Activated gamma-delta T cell treated with Interleukin-2 at 50 U/mL for 16 hours (primary cell): ENCODE measurements at places on chromosomes 2 and 18.

DNA sequence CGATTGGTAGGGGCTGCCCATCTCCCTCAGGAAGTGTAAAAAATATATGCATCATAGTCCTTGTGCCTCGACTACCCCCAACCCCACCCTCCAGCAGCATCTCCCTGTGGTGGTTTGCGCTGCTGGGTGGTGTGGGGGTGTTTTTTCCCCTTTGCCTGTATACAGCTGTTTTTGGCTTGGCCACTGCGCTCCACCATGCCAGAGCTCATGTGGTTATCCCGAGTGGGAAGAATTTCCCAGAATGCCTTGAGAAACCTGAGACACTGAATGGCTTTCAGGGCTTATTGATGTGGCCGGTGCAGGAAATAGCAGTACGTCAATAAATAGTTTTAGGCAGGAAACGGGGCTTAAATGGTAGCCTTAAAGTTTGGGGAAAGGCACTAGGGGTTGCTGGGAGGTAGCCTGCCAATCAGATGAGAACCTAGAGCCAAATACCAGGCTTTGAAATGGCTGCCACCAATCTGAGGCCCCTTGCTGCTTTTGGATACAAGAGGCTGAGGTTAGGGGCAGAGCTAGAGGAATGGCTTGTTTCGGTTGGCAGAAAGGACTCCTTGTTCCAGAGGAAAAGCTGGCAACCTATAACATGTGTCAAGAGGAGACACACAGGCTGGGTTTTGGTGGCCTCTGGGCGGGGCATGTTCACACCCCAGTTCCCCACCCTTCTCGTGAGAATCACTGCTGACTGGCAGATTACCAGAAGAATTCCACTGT, 144.1 kb downstream of the SMAD7 start:
- DNase-seq, result no peak

GRCh38 chr2:23135481-23136100, 249.4 kb upstream of the KLHL29 start:
- DNase-seq, result no peak

DNA sequence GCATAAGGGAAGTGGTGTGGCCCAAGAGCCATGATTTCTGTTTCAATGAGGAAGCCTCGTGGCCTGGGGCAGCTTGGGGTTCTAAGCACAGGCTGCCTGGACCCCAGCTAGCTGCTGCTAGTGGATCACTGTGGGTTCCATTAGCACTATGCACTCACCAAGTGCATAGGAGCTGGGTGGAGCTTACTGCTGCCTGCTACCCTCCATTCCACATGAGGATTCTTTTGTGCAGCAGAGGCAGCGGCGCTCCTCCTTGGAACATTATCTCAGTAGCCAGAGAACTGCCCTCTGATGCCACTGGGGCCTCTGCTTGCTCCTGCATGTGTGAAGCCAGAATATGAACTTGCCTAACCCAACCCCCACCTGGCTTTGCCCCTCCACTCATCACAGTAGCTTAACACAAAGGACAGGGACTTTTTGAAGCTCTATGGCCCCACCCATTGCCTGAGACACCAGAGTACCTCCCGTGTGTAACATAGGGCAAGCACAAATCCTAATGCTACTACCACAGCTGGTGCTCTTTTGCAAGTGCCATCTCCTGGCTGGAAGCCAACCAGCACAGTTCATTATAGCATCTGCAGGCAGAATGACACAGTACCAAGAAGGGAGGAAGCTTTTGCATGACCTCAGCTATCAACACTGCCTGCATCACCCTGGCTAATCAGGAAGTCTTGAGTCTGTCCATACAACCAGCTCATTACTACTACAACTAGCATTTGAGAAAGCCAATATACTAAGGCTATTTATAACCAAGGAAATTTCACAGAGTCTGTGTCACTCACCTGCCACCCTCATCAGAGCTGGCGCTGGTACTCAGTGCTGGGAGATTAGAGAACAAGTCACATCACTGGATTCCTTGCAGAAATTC, 297.0 kb upstream of the GULP1 start:
- no peak for DNase-seq

DNA sequence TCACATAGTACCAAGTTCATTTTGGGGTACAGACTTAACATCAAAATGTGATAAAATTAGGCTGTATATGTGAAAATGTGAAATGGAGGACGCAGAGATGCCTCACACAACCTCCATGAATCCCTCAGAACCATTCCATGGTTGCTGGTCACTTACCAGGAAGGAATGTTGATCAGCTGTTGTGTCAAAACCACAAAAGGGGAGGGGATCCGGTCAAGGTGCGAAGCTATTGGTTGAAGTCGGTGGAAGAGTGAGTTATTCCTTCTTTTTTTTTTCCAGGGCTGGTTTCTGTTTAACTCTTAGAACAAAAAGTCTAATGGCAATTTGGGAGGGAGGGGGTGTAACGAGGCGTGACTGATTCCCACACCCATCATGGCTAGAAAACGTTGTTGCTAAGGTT, 32.3 kb upstream of the REG3A start:
- no peak for DNase-seq

DNA sequence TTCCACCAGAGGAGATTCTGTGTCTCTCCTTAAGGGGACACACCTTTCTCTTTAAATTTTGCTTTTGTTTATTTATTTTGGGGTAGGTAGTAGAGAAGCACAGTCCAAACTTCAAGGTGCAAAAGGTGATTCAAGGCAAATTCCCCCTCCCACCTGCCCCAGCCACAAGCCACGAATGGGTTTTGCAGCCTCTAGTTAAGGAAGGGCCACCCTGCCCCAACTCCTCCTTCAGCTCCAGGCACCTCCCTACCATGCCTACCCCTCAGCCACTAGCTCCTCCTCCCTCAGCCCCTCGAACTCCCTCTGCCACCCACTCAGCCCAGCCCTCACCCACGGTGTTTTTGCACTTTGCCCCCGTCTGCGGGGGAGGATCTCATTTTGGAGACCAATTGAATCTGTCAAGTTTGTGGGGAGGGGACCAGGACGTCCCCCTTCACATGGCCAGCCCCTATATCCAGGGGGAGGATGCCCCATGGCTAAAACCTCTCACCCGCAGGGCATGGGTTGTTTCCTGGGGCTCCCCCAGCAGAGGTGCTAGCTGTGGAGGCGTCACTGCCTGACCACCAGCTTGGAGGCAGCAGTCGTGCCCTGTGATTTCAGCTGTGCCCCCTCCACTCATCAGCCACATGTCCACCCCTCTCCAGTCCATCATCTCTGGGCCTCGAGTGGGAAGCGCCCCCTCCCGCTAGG, 4.5 kb downstream of the HAAO start:
- DNase-seq, result no peak

DNA sequence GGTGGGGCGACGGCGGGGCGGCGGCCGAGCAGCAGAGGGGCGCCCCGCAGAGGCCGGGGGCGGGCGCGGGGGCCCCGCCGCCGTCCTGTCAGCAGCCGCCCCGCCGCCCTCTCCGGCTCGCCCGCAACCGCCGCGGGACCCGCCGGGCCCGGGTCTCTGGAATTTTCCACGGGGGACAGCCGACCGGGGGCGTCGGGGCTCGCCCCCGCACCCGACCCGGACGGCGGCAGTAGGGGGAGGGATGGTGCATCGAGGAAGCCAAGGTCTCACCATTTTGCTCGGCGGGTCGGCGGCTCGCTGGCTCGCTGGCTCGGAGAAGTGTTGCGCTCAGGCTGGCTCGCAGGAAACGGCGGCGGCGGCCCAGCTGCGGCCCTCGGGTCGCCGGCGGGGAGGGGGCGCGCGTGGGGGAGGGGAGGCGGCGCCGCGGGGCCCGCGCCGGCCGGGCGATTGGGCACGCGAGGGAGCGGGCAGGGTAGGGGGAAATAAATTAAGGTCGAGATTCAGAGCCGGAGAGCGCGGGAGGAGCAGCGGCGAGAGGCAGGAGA, 405 bp downstream of the PPP3R1 start:
- peak; percentile 41 for DNase-seq

GRCh38 chr2:239902749-239903201, 122.4 kb downstream of the NDUFA10 start:
- no peak for DNase-seq

- DNase-seq, result no peak
Measured at GRCh38 chr2:149080099-149080498, 41.6 kb downstream of the LYPD6B start.

GRCh38 chr2:233098618-233099017, 38.5 kb downstream of the INPP5D start:
- no peak for DNase-seq

DNA sequence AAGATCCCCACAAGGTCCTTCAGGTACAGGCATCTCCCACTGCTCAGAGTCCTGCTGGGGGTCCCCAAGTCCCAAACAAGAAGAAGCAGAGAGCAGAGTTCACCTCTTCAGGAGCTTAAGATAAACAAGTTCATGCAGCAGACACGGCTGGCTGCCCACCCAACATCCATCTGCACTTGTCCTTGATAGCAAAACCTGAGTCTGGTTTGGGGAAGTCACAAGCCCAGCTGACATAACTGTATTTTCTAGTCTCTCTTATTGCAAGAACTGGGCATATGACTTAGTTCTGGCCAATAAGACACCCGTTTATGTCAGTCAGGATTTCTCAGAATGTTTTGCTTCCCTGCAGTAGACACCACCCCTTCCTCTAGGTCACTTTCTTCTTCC, 31.8 kb downstream of the AFF3 start:
- DNase-seq, result no peak

GRCh38 chr2:10028407-10028987, 14.9 kb upstream of the KLF11 start:
- no peak for DNase-seq

DNA sequence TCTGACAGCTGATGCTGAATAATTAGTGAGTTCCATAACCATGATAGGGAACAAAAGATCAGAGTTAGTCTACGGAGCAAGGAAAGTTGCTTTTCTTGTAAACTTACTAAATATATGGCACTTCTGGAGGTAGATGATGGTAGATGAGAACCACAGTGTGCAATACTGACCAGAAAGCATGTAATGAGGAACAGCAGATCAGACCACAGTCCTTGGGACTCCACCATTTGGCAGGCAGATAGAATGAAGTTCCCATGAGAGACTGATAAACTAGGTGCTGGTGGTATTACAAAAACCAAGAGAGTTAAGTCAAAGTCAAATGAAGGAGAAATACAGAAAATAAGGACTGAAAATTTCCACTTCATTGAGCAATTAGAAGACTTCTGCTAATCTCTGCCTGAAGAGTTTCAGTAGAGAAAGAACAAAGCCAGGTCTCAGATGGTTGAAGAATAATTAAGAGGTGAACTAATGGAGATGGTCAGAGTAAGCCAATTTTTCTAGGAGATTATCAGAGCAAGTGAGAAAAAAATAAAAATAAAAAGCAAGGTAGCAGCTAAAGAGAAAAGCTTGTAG, 10.4 kb downstream of the CERKL start:
- DNase-seq, result no peak

DNA sequence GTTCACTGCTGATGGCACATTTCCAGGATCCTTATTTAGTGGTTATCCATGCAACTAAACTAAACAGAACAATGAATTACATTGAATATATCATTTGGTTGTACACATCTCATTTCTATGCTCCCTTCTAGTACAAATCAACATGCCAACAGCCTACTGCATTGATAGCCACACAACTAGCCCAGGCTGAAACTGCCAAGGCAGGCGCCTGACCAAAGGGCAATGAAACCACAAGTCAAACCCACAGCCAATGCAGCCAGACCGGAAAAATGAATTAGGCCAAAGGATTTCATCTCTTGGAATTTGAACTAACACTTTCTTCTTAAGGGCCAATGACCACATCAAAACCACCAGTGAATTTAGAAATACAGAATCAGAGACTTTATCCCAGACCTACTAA, 196.4 kb downstream of the NOL4 start:
- no peak for DNase-seq

DNA sequence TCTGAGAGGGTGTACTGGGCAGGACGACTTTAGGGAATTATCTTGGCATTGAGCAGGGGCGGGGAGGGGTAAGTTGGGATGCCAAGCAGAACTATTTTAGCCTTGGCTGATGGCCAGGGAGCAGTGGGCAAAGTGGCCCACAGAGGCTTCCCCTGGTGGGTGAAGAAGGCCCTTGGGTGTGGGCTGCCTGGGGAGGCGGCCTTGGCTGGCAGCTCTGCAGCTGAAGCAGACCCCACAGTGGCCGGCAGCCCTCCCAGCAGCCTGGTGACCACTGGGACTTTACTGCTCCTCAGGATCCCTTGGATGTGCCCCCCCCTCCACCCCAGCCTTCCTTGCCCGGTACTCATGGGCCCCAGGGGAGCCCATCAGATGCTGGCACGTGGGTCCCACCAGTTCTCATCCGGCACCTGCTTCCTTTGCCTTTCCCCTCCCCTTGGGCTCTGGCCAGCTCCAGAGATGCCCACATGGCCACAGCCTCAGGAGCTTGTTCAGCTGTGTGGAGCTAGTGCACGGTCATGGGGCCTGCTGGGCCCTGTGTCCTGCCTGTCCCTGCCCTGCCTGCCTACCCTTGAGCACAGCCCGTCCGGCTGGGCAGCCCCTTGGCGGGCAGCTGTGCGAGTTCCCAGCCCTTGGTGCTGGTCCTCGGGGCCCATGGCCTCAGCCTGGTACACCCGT, 122.1 kb upstream of the HS6ST1 start:
- DNase-seq, result no peak
